Right renal cortex interstitium (tissue), 3 donors: ENCODE measurements at places on chromosomes 2 and 18.

GRCh38 chr2:173760553-173760952, 204.6 kb downstream of the SP3 start:
- no peak for DNase-seq

DNA sequence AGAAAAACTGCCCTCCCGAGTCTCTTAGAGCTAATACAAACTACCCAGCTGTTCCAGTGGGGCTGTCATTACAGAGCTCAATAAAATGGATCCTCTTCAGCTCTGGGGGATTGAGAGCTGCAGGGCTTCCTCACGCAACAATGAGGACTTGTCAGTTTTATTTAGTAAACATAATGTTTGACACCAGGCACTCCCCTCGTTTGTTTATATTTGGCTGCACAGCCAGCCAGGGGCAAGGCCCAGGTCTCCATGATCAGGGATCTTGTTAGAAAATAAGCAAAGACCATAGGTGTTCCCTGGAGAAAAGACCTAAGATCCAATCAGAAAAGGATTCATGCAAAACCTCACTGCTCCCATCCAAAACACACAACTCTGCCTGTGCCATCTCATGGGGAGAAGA, 158.2 kb downstream of the C1D start:
- no peak for DNase-seq

DNA sequence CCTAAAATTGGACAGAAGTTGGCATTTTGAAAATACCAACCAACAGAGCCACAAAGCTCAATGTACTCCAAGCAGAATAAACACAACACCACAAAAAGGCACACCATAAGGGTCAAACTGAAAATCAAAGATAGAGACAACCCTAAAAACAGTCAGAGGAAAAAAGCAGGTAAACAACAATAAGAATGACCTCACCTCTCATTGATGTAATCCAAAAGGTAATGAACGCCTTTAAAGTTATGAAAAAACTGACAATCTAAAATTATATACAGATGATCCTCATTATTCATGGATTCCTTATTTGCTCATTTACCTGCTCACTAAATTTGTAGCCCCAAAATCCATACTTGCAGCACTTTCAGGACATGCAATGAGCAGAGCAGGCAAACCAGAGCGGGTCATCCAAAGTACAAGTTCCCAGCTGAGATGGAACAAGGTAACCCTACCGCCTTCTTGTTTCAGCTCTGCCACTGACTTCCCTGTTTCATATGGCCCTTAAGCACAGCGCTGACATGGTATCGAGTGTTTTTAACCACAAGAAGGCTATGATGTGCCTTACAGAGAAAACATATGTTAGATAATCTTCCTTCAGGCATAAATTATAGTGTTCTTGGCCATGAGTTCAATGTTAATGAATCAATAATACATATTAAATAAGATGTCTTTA, 17.0 kb downstream of the RTN4 start:
- DNase-seq: no peak

- no peak for DNase-seq
These were observed 16.0 kb upstream of the ASXL2 start for GRCh38 chr2:25894135-25894830.

DNA sequence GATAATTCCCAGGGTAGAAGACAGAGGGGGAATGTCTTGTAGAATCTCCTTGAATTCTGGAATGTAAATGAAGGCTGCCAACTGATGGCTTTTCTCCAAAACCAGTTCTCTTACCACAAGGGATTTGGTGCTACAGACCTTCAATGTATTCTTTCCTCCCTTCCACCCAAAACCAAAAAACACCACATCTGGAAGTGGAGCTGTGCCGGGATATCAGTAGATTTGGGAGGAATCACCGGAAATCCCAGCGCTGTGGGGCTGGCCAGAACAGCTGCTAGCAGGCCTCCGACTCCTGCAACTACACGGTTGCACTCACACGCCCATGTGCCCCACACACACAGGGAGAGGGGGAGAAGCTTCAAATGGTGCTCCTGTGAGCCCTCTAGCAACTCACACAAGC, 45.7 kb downstream of the RPL31 start:
- no peak for DNase-seq

GRCh38 chr2:181380581-181380980, 76.6 kb upstream of the ITGA4 start:
- no peak for DNase-seq

GRCh38 chr2:69741575-69742321, at the start of gene ANXA4:
TSS of gene ANXA4 (plus strand) at chr2:69742134. CDS start at chr2:69781566, 39,432 bp downstream.
- DNase-seq: no peak

- no peak for DNase-seq
These were observed 145.2 kb upstream of the MMADHC start for GRCh38 chr2:149732730-149733290.
